Activated naive CD8-positive, alpha-beta T cell treated with anti-CD3 and anti-CD28 coated beads for 36 hours (primary cell): ENCODE measurements at places on chromosomes 11 and 22.

DNA sequence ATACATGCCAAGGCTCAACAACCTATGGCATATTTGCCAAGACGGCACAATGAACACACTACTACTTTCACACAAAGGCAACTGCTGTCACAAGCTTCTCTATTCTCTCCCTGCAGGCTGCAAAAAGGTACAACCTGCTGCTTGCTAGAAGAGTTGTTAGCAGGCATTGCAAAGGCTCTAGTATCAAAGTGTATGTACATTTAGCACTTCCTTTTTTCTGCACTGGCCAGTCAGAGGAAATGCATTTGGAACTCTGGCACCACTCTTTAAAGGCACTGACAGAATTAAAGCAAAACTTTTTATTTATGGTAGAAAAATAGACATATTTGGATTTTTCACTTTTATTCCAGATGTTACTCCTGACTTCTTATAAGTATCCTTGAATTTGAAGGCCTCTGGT, 125.9 kb downstream of the CWF19L2 start:
- DNase-seq = no peak

DNA sequence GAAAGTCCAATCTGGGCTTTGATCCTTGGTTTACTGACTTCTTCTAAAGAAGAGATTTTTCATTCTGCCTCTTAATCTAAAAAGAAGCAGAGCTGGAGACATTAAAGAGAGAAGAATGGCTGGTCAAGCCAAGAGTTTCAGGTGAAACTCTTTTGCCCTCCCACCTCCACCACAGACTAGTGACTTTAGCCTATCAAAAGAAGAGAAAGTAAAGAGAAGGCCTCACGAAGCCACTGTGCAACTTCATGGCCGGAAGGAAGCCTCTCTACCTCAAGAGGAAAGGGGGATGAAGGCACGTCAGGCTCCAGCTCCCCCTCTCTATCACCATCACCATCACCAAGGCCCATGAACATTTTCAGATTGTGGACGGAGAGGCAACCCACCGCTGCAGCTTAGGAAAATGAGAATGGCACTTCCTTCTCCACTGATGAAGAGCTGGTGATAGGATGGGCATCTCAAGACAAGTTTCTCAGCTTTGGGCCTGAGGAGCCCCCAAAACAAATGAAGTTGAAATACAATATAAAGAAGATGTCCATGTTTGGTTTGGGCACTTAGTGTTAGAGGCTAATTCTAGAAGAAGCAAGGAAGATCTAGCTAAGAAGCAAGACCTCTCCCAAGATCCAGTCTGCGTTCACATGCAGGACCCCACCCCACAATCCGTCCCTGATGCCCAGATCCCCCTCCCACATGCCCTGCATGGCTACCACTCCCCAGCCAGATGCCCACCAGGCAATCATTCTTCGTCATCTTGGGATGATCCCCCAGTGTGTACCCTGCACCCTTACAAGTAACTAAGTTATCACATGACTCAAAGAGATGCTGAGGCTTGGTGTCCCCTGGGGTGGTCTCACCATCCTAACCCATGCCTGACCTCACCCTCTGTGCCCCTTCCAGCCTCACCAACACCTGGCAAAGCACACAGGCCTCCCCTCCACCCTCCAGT, 52.6 kb downstream of the IGSF9B start:
- no peak for DNase-seq

DNA sequence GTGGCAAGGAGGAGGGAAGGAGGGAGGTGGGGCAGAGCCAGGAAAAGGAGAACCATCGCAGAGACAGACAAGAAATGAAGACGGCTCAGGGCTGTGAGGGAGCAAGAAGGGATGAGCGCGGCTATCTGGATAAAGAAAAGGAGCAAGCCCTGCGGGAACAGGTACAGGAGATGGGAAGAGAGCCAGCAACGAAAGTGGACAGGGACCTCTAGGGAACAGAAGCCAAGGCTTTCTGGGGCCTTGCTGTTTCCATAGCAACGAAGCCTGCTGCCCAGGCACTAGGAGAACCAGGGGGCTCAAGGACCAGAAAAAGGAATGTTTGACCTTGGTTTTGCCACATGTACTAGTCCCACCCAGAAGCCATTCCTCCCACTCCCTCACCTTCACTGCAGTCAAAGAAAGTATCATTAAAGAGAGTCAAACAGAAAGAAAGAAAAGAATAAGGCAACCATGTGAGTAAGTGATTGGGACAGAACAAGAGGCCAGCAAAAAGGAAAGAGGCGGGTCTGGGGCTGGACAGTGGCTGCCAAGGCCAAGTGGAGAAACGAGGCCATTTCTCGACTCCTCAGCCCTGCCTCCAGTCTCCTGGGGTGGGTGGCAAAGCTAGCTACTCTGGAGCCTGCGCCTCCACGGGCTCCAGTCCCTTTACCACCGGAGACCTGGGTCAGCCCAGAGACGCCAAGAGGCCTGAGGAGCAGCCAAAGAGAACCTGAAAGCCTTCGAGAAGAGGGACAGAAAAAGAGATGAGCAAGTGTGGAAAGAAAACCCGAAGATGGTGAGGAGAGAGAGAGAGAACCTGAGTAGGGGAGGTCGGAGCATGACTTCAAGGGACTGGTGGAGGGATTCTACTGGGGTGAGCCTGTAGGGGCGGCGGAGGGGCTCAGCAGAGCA, 35.1 kb downstream of the NRXN2 start:
- DNase-seq = no peak

DNA sequence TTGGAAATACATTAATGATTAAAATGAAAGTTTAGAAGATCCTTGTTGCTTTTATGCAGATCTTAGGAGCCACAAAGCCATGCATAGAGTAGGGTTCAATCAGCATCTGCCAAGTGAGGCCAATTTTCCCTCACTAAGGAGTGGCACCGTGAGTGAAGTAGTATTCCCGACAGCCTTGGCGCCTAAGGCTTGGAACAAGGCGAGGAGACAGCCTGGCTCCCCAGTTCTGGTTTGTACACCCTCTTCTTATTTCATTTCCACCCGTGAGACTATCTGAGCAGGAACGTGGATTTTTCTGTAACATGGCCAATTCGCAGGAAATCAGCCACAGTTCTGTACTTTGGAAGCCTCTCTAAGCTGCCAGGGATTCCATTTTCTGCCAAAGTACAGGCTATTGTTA, 22.6 kb downstream of the FADS2 start:
- DNase-seq = no peak

DNA sequence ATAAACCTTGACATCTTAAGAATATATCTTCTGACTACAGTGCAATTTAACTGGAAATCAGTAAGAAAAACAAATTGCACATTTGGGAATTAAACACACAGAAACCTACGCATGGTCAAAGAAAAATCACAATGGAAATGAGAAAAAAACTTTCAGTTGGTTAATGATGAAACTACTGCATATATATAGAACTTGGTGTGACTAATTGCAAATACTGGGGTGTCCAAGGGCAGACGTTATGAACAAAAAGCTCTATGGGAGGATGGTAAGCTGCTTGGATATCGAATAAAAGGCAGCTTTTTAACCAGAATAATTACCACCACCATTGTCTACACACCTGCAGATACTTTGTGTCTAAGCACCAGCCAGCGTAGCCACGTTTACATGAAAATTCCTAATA, 791 bp downstream of the GDPD4 start:
- no peak for DNase-seq

DNA sequence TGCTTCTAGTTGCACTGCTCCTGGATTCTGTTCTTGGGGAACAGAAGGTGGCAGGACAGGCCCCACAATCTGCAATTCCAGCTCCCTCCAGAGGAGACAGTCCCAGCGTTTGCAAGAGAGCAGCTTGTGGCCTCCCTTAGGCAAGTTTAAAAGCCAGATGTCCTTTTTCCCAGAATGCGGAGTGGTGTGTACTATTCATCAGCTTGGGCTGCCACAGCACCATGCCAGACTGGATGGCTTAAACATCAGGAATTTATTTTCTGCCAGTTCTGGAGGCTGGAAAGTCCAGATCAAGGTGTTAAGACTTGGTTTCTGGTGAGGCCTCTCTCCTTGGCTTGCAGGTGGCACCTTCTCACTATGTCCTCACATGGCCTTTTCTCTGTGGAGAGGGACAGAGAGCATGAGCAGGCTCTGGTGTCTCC, 11.7 kb downstream of the MIAT start:
- no peak for DNase-seq

GRCh38 chr11:69640995-69641581, at the start of gene CCND1:
Gene CCND1 (plus strand): TSS chr11:69641156. CDS start chr11:69641314, 158 bp downstream.
- DNase-seq = peak; percentile 38

- DNase-seq = no peak
Observed at GRCh38 chr11:104581246-104581980, 316.8 kb downstream of the CASP12 start.

GRCh38 chr11:65100674-65101350, 4.8 kb downstream of the VPS51 start:
- no peak for DNase-seq

- DNase-seq = no peak
Observed at GRCh38 chr11:133910101-133910500, 46.7 kb downstream of the IGSF9B start.

- no peak for DNase-seq
Observed at GRCh38 chr11:34382532-34383276, 24.9 kb upstream of the ABTB2 start.

- peak; percentile 41 for DNase-seq
Observed at GRCh38 chr22:33018232-33018864, 39.8 kb downstream of the SYN3 start.

DNA sequence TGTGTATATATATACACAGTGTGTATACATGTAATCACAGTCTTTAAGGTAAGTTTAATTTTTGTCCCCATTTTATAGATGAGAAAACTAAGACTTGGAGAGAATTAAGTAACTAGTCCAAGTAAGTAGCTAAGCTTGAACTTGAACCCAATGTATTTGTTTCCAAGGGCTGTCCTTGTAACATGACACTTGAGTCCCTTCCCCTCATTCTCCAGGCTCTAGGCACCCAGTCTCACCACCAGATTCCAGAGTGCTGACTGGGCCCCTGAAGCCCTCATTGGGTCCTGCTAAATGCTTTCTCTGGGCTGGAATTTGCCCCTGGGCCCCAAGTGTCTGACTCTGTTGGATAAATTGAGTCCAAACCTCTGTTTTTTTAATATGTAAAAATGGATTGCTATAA, 45.5 kb downstream of the ADM start:
- DNase-seq = no peak

DNA sequence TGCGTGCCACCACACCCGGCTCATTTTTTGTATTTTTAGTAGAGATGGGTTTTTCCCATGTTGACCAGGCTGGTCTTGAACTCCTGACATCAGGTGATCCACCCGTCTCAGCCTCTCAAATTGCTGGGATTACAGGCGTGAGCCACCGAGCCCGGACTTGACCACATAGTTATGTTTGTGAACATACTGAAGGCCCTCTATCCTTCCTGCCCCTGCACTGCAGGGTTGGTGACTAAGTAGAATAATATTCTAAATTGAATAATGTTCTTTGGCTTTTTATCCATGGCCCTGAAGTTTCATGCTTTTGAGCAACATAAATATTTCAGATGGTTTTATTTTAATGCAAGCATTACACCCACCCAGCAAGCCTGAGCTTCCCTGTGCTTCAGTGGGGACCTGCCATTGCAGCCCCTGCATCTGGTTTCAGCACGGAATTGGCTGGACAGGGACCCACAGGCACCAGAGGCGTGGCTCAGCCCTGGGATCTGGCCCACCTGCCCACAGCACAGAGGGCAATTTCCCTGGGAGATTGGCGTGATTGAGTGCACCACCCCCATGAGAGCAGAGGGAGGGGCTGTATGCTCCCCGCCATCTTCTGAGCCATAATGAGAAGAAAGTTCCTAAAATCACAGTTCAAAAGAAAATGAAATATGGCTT, 460.5 kb downstream of the BRD1 start:
- no peak for DNase-seq

- DNase-seq = no peak
Observed at GRCh38 chr22:32841175-32841574, 39.7 kb downstream of the TIMP3 start.

GRCh38 chr22:39315389-39315788, 4.0 kb downstream of the RPL3 start:
- DNase-seq = no peak

DNA sequence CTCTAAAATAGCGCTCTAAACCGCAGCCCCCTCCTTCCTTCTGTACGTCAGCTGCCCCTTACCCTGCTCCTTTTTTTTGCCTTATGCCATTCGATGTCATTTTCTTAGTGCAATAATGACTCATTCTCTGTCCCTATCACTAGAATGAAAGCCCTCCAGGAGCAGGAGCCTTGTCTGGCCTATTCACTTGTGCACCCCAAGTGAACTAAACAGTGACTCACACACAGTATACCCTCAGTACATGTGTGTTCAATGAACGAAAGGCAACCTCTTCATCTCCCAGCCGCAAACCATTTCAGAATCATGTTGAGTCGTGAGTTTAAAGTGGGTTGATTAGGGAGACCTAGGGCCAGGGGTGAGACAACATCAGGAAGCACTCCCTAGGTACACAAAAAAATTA, 50.7 kb upstream of the SPATA19 start:
- DNase-seq = no peak

DNA sequence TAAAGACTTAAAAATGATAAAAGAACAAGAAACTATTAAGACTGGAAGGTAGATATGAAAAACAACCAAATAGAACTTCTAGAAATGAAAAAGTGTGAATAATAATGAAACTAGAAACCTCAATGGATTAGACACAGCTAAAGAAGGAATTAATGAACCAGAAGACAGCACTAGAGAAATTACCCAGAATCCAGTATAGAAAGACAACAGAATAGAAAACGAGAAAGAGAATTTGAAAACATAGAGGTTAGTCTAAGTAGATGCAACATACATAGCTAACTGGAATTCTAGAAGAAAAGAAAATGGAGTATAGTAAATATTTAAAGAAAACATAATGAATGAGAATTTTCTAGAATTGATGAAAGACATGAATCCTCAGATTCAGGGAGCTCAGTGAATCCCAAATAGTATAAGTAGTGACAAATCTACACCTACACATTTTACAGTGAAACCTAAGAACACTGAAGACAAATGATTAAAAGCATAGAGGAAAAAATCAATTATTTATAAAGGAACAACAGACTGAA, 111.9 kb downstream of the PARVA start:
- no peak for DNase-seq

GRCh38 chr11:18676803-18677202, 21.8 kb upstream of the TMEM86A start:
- no peak for DNase-seq

DNA sequence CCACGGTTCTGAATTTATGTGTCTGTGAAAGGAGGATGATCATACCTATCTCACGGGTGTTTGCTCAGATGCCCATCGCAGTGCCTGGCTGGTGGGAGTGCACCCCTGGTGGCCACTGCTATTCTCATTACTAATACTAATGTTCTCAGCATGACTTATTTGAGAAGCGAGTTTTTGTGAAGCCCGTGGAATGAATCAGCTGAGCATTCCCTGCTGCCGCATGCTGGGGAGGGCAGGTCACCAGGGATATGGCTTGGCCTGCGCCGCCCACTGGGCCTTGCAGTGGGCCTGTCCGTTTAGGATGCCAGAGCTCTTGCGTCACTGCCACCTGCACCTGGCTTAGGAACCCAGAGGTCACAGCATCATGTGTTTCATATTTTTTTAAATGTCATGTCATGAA, 16.9 kb downstream of the CTTN start:
- no peak for DNase-seq

- no peak for DNase-seq
Observed at GRCh38 chr22:34278121-34278520, 357.8 kb upstream of the LARGE1 start.
